ENCODE measurements at places on chromosomes 6 and 20.
A peak's percentile ranks its signal among the peaks of the same experiment; 100 is the strongest.

DNA sequence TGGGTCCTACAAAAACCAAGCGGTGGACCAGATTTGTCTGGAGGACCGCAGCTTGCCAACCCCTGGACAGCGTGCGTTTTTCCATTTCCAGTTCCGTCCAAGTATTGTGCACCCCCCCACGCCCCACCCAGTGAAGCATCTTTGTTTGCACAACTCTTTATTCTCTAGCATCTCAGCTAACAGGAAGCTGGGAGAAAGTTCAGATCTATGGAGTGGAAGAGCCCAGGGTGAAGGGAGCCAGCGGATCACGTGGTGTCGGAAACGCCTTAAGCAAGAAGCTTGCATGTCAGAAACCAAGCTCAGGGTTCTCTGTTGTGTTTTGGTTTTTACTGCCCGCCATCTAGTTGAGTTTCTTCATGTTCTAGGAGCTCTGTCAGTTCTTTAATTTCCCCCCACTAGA is 29.9 kb downstream of the ARID1B start:
- DNase-seq = no peak

DNA sequence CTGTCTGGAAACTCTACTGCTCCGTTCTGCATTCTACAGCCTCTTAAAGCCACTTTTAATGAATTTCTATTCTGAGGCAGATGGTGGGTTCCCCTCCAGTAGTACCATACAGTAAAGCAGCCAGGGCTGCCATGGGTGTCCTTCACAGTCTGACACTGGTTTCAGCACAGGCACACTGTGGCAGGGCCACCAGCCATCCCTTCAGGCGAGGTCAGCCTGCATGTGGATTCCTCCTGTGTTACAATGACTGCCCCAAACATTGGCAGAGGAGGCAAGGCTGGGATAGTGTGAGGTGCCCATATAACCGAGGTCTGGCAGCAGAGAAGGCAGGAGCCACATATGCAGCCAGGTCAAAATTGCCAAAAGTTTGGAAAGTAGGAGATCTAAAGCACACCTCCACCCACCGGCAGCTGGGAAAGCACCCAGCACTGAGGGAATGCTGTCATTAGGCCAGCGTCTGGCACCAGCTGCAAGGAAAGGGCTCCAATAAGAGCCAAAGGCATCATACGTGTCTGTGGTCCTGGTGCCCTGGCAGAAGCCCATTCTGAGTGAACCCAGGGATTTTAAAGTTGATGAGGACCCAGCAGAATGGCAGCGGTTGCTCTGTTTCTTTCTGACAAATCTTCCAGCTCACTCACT is 24.0 kb downstream of the STK35 start:
- DNase-seq = no peak

DNA sequence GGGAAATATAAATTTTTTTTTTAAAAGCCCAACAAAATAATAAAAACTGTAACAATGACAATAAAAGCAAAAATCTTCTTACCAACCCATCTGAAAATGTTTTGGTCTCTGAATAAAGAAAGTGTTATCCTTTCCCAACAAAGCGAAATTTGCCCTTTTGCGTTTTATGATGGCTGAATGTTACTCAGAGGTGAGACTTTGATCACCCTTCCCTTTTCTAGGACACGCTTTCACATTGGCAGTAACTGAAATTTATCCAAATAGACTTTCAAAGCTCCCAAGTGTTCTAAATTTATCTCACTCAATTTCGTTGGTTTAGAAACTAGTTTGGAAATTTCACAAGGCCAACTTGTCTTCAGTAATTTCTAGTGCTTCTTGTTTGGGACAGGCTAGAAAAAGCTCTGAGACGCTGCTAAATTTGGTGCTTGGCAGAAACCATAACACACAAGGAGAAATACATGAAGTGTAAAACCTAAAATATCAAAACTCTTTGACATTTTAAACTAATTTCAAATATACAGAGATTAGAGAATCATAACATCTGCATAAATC is 354.5 kb upstream of the CITED2 start:
- no peak for DNase-seq

DNA sequence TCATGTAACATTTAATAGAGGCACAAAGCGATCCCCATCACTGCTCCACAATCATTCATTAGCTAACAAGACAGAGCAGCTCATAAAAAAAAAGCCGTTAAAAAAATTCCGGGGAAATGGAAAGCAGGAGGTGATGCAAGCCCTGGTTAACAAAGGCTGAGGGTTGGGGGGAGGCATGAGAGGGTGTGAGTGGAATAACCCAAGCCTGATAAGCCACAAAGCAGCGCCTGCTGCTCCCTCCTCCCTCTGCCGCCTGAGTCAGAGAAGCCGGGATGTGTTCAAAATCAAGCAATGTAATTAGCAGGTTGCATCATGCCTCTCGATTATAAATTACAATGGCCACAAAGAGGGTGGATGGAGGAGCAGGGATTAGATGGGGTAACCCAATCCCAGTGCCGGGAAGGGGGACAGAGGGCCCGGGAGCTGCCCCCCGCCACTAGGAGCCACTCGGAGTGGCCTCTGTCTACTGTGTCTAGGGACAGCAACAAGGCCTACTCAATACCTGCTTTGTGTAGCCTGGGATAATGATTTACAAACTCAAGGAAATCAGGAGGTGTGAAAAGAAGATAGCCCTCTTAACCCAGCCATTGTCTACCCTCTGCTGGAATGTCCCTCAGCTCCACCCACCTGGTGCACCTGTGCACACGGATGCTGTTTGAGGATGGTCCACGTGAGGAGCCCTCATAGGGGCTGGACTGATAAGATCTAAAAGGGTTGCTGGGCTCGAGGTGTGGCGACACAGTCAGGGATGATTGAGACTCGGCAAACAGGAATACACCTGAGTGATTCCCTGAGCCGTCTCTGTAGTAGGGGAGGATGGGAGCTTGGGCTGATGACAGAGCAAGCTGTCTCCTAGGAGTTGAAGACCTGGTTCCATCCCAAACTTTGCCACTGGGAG is 156.9 kb downstream of the VEGFA start:
- peak; percentile 95 for DNase-seq

DNA sequence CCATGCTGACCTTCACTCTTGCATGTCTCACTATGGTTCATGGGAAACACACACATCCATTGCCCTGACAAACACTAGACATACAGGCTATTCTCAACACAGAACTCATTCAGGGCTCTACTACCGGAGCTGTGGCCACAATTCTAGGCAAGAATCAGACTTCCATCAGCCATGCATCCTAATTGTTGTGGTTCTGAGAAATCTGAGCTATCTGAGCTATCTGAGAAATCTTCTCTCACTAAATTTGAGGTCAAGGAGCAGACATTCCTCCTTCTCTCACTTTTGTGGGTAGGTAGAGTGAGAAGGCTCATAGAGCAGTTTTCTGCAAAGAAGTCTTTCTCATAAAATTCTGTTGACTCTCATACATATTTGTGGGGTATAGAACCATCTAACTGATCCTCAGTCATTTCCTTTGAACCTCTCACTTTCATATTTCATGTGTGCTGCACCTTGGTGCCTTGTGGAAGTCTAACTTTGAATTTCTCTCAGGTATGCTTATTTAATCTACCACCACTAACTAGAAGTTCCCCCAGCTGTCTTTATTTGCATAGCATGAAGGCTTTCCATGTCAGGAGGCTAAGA is 43.6 kb downstream of the ADGRF1 start:
- no peak for DNase-seq

- peak; percentile 100 for DNase-seq
Measured at GRCh38 chr6:37630281-37630799, 67.3 kb downstream of the MDGA1 start.

DNA sequence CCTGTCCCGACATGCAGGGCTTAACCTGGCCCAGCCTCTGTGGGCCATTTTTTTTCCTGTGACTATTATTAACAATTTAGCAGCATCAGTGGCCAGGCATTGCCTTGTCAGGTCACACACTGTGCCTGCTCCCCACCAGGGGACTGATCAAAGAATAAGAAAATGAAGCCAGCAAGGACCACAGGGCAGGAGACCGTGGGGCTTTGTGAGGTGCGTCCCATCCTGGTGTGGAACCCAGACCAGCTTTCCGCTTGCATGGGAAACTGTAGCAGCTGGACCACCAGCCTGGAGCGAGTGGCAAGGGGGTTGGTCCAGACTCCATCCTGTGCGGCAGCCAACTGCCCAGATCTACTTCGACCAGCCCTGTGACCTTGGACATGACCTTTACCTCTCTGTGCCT is 218.3 kb downstream of the ANKRD60 start:
- no peak for DNase-seq

DNA sequence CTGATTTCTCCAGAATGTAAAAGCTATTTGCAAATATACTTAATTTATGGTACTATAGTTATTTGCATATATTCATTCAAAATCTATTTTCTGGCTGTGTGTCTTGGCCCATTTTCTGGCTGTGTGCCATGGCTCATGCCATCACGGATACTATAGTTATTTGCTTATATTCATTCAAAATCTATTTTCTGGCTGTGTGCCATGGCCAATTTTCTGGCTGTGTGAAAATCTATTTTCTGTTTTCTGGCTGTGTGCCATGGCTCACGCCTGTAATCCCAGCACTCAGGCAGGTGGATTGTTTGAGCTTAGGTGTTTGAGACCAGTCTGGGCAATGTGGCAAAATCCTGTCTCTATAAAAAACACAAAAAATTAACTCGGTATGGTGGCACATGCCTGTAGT is 28.9 kb upstream of the RIPK1 start:
- no peak for DNase-seq

GRCh38 chr20:9609887-9610502 is 95.6 kb downstream of the LAMP5 start:
- DNase-seq = peak; percentile 77

GRCh38 chr6:42440778-42441696 is 10.7 kb downstream of the TRERF1 start:
- DNase-seq = no peak

- DNase-seq = no peak
Measured at GRCh38 chr20:49712646-49712995, 1.1 kb downstream of the B4GALT5 start.

GRCh38 chr6:158539413-158539812 is 20.5 kb upstream of the TMEM181 start:
- DNase-seq = no peak

- DNase-seq = peak; percentile 5
Measured at GRCh38 chr6:46296586-46296985, 125.8 kb upstream of the ENPP5 start.

DNA sequence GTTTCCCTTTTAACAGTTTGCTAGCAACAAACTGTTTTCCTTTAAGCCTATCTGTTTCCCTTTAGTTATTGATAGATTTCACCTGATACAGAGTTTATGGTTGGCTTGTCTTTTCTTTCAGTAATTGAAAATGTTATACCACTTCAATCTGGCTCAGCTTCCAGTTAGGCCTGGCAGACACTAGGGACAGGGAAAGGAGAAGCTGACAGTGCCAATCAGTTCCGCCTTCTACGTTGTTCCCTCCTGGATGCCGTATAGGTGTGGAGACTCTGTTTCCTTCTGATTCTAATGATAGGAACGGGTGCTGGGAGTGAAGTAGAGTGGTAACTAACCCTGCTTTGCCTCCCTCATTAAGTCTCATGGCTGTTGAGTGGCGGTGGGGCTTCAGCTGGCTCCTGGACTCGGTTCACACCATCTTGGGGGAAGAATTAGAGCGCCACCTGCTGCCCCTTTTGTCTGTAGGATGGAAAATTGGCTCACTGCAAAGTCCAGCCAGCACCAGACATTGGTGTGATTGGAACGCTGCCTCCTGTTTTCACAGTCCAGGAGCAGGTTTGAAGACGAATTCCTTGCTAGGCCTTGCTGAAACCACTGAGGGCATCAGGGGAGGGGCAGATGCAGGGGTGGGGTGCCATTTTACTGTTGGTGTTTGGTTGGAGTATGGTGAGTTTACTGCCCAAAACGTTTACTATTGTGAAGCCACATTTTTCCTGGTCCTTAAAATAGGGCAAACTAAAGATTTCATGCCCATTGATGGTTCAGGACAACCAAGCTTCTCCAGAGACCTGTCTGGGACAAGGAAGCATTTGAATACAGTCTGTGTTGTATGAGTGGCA is 1729.5 kb downstream of the GRIK2 start:
- peak; percentile 79 for DNase-seq

DNA sequence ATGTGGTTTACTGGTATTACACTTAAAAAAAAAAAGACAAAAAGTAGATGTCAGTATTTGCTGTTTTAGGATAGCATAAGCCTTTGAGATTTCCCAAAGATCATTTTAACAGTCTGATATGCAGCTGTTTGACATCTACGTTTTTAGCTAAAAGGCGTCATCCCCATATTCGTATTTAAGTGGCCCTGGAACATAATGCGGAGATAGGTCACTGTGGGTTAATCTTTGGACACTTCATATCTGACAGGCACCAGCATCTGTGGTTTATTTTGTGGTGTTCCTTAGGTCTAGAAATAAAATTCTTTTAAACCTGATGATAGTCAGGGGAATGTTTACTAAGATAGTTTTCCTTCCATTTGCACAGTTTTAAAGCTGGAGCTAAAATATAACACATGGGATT is 313.7 kb downstream of the SOX4 start:
- no peak for DNase-seq

DNA sequence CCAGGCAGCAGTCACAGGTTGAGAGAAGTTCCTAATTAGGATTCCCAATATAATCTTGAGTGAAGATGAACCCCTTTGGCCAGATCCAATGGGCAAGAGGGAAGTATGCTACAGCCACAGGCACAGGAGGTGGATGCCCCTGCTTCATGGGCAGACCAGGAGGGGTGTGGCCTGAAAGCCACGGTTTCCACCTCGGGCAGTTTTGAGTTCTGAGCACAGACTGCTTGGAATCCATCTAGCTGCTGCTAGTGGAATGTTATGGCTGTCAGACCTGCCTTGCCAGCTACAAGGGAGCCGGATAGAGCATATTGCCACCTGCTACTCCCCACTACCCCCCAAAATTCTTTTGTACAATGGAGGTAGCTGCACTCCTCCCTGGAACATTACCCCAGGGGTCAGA is 672.9 kb downstream of the HACE1 start:
- DNase-seq = peak; percentile 15

- no peak for DNase-seq
Measured at GRCh38 chr6:90294614-90294988, 2.0 kb downstream of the BACH2 start.

- no peak for DNase-seq
Measured at GRCh38 chr6:139534472-139535115, 160.1 kb upstream of the CITED2 start.

DNA sequence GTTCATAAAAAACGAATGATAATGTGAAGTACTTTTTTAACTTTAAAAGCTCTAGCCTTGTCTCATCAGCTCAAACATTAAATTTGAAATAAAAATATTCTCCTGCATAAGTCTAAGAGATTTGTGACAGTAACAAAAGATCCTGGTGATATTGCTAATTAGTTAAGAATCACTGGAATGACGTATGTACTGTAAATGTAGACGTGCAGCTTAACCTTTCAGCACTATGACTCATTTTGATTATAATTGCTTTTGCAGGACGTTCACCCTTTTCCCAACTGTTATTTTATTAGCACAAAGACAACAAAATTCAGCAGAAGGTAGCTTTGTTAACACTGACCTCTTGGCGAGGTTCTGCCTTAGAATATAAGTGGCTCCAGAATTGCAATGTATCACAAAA is 68.6 kb downstream of the TENT5A start:
- peak; percentile 17 for DNase-seq
